HTR-8/SVneo (cell line): ENCODE measurements at places on chromosomes 13 and 19.

DNA sequence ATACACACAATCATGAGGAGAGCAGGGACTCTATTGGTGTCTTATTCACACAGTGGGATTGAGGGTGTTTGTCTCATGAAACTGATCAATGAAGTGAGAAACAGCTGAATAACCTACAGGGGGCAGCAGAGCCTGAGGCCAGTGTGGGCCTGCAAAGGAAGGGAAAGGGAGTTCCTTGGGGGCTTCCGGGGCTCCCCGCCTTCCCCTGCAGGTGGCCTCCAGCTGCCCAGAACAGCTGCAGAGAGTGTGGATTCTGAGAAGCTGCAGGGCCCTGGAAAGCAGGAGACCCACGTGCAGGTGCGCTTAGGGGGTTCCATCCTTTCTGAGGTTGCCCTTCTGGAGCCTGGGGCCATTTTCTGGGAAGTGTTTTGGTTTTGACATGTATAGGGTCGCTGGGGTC, 20.1 kb downstream of the ZNF763 start:
- DNase-seq, result no peak

GRCh38 chr19:10408511-10409283, 5.4 kb upstream of the CDC37 start:
- no peak for DNase-seq

DNA sequence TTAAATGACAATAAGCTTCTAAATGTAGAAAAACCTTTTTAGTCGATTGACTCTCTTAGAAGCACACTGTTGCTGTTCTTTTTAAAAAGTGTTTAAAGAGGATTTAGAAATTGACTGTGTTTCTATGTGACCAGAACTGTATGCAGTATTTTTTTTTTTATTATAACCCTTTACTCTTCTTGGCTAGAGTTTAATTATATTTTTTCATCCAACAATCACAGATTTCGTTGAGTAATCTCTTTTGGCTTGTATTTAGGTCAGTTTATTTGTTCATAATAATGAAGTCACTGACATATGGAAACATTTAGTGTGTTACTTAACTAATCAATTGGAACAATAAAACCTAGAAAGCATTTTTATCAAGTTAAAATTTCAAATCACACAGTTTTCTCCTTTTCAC, 19.9 kb downstream of the CSNK1A1L start:
- no peak for DNase-seq

DNA sequence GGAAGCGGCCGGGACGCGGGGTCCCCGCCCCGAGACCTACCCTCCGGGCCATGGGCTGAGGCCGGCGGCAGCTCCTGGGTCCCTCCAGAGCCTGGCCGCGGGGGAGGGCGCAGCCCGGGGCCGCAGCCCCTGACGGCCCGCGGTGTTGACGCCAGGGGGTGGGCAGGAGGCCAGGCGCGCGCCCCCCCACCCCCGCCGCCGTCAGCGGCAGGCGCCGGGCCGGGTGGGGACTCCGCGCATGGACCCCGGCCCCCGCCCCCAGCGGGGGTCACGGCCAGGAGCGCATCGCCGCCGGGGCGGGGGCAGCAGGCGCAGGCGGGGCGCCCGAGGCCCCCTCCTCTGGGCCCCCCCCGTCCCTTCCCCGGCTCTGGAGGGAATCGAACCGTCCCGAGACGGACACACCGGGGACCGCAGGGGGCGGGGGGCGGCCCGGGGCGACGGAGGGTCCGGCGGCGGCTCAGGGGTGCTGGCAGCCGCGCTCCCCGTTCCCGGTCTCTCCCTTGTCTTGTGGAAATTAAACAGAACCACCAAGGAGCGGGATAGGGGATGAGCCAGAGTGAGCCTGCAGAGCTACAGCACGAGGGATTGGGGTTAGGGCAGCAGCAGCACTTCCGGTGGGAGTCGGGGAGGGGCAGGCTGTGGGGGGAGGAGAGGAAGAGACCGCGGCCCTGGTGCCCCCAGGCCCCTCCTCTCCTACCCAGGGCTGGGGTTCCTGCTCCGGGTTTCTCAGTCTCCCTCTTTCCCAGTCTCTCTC, at the start of gene MEIS3:
TSS of gene MEIS3 (minus strand) at position 498 of the 754 bp plus-strand sequence. CDS start at position 52, 446 bp downstream.
- DNase-seq, result no peak

DNA sequence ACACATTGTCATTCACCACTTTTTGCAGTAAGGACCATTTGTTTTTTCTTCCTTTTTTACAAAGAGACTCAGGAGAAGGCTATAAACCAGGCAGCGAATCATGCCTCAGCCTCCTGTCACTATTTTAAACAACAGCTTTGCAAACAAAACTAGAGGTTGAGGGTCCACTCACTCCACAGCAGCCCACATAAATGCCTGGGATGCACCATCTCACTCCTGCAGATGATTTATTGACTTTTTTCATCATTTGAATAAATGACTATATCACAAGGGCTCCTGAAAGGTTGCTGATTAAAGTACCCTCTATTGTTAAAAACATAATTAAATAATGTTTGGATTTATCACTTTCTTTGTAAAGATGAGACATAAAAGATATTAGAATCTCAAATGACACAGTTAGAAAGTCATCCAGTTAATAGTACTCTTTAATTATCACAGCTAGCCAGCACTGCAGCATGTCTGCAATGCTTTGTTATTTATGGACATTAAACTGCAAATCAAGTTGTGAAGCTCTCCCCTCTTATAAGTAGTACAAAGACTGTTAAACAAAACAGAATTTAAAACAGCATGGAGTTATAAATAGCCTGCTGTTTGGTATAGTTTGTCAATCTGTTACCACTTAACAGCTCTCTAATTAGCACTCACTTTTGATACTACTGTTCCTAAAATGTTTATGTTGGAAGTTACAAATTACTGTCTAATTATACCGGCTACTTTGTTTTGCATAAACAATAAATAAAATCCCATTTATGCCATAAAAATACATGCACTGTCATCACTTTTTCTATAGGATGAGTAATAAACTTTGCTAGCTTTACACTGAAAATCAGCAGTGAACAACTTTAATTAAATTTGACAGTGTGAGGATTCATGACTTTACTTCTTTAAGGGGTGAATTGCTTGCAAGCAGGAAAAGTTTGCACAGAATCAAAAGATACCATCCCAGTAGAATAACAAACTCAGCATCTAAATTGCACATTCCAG, 853.2 kb downstream of the UQCRFS1 start:
- DNase-seq, result no peak

GRCh38 chr19:16226878-16227836, 29.4 kb downstream of the AP1M1 start:
- DNase-seq, result no peak

GRCh38 chr19:11453468-11454341, 18.3 kb downstream of the PRKCSH start:
- DNase-seq, result no peak

DNA sequence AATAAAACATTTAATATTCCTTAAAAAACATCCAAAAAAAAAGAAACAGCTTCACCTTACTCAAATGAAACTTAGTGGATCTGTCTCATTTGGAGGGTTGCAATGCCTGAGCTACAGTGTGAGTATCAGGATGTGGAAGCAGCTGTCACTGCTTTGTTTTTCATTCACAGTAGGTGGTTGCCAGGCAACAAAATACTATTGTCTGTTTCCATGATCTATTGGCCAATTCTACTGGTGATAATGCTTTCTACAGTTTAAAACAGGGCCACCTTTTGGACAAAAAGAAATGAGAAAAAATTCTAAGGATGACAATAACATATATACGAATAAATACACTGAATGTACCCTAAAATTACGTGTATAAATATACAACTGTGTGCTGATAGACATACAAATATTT, 3.0 kb downstream of the ENOX1 start:
- DNase-seq, result no peak

DNA sequence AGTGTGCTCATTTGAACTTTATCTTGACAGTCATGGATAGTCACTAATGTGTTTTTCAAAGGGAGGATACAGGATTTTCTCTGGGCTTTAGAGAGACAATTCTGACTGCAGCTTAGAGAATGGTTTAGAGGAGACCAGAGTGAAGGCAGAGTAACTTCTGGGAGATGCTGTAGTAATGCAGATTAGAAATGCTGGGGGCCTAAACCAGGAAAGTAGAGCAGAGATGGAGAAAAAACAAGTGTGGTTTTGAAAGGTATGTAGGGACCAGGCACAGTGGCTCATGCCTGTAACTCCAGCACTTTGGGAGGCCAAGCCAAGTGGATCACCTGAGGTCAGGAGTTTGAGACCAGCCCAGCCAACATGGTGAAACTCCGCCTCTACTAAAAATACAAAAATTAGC, 18.3 kb upstream of the CEBPA start:
- DNase-seq, result no peak

DNA sequence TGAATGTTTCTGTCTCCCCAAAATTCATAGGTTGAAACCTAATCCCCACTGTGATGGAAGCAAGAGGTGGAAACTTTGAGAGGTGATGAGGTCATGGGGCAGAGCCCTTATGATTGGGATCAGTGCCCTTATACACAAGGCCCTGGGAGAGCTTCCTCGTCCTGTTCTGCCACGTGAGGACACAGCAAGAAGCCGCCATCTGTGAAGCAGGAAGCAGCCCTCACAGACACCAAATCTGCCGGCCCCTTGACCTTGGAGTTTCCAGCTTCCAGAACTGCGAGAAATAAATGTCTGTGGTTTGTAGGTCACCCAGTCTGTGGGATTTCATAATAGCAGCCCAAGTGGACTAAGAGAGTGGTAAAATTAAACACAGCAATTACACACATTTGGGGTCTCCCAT, 737.4 kb downstream of the UQCRFS1 start:
- no peak for DNase-seq

- DNase-seq, result no peak
These were observed 3.4 kb downstream of the TBXA2R start for GRCh38 chr19:3603121-3603811.

GRCh38 chr13:44373247-44373600, 400 bp upstream of the SERP2 start:
- no peak for DNase-seq

GRCh38 chr19:6577476-6578125, 13.3 kb downstream of the CD70 start:
- peak; percentile 51 for DNase-seq

DNA sequence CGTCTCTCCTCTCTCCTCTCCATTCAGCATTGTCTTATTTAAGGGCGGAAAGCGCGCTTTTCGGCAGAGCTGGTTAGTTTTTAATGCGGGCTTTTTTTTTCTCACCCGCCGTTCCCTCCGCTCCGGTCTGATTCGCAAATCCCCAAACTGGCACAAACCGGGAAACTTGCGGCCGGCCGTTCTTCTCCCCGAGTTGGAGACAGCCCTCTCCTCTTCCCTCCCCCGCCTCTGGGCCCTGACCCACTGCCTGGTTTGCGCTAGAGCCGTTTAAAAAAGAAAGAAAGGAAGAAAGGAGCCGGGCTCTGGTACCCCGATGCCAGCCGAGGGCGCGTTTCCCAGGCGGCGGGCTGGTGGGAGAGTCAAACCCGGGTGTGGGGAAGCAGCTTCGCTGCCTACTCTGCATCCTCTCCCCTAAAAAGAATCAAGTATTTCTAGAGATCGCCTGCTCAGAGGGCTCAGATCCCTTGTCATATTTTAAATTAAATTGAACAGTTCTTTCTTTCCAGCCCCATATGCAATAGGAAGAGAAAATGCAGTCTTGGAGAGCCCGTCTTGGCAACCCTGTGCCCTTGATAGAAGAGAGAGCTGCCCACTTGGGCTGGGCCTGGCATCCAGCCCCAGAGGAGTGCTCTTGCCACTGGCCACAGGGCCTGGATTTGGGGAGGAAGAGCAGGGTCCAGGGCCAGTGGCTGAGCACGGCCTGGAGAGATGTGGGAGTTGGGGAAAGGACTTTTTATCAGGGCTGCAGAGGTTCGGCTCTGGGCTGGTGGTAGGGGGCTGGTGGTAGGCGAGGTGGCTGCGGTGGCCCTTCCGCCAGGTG, 19.0 kb downstream of the NFIX start:
- no peak for DNase-seq

DNA sequence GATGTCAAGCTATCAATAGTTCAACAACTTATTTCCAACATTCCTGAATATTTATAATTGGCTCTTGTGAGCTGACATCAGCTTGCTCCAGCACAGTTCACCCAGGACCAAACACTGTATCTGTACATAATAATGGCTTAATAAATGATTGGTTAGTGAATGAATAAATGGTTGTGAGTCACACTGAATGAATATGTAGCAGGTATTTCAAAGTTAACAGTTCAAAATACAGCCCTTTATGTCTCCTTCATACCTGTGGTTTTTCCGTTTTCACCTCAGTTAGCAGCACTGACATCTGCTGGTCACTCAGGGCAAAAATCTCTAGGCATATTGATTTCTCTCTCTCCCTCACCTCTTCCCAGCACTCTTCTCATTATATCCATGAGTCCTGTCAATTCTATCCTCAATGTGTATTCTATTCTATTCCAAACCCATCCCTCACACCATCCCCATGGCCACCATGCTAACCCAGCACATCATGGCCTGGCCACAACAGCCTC, 76.3 kb downstream of the PEG3 start:
- no peak for DNase-seq

DNA sequence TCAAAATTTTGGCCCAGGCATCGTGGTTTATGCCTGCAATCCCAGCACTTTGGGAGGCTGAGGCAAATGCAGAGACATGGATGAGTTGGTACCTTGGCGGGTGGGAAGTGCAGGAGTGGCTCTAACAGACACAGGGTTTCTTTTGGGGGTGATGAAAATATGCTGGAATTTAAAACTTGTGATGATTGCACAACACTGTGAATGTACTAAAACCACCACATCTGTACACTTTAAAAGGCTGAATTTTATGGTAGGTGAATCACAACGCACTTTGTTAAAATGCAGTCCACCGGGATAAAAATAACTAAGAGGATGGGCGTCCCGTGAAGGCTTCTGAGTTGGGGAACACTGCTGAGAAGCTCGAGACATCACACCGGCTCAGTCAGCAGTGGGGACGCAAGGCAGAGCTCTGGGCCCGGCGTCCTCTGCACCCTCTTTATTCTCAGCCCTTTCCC, 47.1 kb downstream of the MLLT1 start:
- DNase-seq, result peak; percentile 41

- DNase-seq, result no peak
These were observed 13.9 kb upstream of the HS6ST3 start for GRCh38 chr13:96075953-96076543.

GRCh38 chr19:17246681-17247425, 1.1 kb upstream of the NR2F6 start:
- DNase-seq, result no peak

DNA sequence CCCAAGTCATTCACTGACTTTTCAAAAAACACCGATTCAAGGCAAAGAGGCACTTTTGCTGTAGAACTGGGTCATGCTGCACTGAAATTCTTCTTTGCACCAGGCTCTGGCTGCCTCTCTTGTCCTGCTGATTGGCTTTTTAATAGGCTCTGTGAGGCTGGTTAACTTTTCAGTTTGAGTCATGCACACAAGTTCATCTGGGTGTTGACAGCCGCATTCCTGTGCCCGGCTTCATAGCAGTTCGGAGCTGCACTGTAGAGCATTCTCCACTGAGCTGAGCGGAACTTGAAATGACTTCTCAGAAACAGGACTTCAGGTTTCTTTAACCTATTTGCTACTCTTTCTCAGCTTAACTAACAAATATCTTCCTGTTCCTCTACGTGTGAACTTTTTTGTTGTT, 978.3 kb downstream of the UQCRFS1 start:
- DNase-seq, result no peak

DNA sequence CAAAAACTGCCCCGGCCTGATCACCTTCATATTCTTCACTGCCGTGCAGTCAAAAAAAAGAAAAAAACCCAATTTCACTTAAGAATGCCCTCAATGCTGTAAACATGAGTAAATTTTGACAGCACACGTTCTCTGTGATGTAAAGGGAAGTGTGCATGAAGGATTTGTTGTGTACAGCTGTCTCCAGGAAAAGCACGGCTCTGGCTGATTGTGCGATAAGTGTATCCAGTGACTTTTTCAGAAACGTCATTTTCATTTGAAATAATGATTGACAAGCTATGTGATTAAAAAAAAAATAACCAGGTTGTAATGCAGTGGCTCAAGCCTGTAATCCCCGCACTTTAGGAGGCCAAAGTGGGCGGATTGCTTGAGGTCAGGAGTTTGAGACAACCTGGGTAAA, 39.6 kb downstream of the ANKRD10 start:
- DNase-seq, result no peak
